CD4-positive, alpha-beta T cell treated with Interleukin-15 for 1 hour (primary cell): ENCODE measurements at places on chromosomes 1 and 21.

GRCh38 chr1:162660574-162660973 lies 28.3 kb downstream of the DDR2 start:
- no peak for DNase-seq

DNA sequence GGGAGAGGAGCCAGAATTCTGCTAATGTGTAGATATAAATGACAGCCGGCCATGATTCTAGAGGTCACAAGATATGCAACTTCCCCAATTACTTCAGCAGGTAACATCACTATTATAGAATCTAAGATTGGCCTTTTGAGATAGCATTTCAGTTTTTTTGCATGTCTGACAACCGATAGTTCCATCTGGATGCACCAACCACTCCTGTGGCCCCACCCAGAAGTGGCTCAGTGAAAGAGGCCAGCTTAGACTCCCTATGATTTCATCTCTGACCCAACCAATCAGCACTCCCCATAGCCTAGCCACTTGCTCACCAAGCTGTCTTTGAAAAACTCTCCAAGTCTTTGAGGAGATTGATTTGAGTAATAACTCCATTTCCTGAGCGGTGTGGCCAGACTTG lies 30.3 kb upstream of the NUF2 start:
- no peak for DNase-seq

DNA sequence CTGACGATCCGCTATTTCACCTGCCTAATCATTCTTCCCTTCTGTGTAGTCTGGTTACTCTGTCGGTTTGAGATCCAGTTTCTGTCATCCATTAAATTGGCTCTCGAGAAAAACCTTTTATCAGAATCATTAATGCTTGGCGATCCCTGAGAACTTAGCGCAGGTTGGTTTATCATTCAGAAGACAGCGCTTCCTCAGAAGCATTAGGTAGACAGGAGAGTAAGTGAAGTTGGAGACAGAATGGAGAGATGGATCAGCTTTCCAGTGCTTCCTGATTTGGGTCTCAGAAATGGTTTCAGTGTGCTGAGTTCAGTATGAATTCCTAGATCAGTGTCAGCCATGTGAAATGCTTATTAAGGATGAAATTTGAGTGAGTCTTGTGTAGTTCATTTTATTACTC lies 1.3 kb downstream of the USP1 start:
- DNase-seq: no peak

DNA sequence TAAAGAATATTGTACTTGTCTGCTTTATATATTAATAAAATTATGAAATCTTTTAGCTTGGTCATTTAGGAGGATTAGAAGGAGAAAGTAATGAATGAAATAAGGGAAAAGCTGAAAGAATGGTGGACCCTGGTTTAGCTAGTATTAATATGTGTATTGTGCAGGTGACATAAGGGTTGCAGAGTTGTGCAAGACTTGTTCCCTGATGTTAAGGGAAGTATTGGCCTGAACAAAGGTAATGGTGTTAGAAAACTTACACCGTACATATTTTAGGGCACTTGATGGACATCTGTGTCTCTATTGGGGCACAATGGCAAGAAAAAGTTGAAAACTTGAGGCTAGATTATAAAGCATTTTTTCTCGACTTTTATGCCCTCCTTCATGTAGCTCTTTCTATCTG lies 32.2 kb downstream of the SOAT1 start:
- no peak for DNase-seq

- DNase-seq: peak; percentile 38
Measured at GRCh38 chr1:235074523-235075047, 54.1 kb downstream of the TOMM20 start.

DNA sequence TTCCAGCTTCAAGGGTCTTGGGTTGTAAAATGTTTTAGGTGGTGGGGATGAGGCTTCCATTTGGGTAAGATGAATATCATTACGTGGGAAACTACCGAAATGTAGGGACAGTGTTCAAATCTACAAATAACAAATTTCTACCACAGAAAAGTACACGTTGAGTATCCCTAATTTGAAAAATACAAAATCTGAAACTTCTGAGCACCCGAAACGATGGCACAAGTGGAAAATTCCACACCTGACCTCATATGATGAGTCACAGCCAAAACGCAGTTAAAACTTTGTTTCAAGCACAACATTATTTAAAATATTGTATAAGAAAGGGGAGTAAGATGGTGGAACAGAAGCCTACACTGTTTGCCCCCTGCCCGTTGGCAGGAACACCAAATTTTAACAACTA lies 8.8 kb upstream of the HENMT1 start:
- DNase-seq: no peak

DNA sequence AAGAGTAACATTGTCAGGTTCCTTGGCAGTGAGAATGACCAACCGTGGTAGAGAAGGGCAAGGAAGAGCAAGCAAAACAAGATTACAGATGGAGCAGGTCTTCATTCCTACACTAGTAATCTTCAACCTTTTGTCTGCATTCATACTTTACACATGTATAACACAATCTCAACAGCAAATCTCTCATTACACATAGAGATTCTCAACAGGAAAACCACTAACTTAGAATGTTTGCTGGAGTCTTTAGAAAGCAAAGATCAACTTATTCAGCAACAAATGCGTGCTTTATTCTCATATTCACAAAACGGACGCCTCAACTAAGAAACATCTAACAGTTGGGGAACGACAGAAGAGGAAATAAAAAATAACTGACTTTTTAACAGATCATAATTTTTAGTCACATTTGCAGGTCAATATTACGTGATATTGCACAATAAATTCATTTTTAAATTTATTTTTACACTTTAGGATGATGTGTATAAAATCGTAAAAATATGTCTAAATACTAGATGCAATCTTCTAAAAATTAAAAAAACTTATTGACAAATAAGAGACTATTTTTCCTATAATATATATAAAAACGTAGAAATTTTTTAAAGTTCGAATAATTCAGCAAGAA lies 82.9 kb downstream of the ARID4B start:
- no peak for DNase-seq

GRCh38 chr1:4687943-4688342 lies 33.5 kb downstream of the AJAP1 start:
- no peak for DNase-seq

- DNase-seq: no peak
Measured at GRCh38 chr1:174040387-174040786, 18.2 kb upstream of the RC3H1 start.

DNA sequence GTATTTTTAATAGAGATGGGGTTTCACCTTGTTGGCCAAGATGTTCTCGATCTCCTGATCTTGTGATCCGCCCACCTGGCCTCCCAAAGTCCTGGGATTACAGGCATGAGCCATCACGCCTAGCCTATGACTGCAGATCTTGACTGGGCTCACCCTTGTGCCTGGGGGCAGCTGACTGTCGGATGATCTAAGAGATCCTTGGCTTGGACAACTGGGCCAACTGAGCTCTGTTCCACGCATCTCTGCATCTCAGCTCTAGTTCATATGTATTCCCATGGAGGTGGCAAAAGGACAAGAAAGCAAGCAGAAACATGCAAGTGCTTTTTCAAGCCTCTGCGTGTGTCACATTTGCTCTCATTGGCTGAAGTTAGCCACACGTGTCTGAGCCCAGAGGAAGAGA lies 75.8 kb upstream of the SELENON start:
- no peak for DNase-seq

DNA sequence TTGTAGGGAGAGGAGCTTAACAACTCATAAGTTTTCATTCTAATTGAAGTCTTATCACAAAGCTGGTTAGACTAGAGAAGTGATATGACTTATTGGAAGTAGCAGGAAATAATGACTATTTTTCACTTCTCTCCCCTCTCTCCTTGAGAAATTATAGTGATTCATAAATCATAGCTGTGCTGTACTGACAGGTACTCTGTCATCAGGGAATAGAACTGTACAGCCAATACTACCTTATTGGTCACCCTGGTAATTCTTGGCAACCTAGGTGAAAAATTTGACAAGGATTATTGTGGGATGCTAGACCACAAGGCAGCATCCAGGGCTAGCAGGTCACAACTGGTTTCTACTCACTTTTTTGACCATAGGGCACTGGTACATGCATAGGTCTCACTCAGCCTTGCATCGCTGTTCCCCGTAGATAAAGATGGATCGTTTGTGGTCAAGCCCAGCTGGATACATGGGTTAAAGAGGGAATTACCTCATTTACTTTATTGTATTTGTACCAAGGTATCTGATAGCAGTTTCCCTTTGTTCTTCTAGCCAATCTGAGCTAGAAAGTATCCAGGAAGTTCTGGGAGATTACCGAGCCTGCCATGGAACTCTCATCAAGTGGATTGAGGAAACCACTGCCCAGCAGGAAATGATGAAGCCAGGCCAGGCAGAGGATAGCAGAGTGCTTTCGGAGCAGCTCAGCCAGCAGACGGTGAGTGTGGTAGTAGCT lies 113.6 kb downstream of the MACF1 start:
- DNase-seq: no peak

DNA sequence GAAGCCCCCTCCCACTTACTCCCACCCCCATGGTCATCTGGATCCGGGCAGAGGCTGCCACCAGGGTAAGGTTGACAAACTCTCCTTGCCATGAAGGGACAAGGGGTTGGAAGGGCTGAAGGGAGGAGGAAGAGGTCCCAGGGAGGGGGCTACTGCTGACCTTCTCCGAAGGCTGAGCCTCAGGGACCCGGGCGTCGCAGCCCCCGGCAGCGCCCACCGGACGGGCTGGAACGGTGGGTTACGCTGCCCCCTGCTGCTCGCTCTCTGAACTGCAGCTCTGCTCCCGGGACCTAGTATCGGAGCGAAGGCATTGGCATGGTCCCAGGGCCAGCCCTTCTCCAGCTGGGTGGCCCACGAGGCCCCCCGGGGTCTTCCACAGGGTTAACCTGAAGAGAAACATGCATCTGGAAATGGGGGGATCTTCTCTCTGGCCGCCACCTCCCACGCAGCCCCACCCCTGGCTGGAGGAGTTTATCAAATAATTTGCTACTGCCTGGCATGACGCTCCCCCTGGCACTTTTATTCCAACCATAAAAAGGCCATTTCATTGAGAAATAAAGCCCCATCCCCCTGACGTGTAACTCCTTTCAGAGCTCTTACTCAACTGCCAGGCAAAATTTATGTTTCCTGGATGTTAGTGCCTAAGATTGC lies 70.4 kb upstream of the TARDBP start:
- DNase-seq: peak; percentile 33

DNA sequence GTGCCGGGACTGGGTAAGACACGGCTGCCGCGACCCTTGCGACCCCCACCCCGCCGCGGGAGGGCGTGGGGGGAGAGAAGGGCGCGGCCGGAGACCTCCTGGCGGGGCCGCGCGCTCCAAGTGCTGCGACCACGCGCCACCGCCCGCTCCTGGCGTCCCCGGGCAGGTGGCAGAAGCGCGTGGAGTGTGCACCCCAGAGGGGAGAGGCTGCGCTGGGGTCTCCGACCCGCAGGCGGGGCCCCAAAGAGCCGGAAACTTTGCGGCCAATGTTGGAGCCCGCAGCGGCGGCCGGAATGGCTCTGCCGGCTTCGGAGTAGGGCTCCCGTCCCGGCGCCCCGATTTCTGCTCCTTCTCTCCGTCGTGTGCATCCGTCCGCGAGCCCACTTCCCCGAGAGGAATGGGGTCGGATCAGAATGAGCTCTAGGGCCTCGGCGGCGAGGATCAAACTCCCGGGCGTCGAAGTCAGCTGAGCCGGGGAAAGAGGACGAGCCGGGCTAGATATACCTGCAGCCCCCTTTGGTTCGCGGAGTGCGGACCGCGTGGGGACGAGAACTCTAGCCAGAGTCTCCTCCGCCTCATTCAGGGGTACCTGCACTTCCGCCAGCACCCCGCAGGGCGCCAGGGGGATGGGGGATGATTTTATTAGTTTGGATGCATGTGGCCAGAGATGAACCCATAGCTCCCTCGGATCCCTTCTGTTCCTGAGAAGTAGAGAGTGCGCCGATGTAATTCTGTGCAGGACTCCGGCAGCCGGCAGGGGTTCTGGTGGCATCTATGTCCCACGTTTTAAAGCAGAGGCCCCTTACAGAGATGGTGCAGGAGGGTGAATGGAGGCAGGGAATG lies 751 bp downstream of the STUM start:
- no peak for DNase-seq

DNA sequence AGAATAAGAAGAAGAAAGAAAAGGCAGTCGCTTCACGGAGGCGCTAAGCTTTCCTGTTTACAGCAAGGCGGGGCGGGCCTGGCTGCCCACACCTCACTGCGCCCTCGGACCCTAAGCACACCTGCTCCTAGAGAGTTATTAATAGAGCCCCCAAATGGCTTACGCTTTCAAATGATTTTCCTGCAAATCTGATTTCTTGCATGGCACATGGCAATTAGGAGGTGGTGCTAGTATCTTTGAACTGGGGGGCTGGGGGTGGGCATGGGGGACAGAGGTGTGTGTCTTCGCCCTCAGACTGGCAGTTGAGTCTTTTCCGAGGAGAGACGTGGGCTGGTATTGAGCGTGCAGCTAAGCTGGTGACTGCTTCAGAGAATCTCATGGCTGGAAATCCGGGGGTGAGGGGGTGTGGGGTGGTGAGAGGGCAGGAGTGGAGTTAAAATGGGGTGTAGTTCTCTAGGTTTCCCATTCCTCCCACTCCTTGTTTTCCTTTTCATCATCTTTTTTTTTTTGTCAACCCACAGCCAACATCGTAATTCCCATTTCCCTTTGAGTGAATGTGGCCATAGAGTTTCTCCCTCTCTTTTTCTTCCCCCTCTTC lies 1.3 kb downstream of the S1PR1 start:
- peak; percentile 70 for DNase-seq

DNA sequence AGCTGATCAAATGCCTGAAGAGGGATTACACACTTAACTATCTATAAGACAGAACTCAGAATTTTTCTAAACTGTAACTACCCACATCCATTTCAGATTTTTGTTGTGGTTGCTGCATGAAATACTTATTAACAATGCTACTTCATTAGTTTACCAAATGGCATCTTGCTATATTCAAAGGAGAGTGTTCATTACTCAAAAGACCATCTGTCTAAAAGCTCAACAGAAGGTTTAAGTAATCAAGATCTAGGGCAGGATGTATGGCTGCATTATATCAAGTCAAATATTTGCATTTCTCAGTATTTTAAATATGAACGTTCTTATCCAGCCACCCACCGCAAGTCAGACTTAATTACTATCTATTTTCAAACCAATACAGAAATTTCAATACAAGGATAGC lies 79.9 kb downstream of the SIPA1L2 start:
- DNase-seq: no peak

GRCh38 chr1:211497489-211498045 lies 5.6 kb upstream of the RD3 start:
- DNase-seq: no peak
